ENCODE measurements at places on chromosomes 5 and 9.

- no peak for DNase-seq
Observed at GRCh38 chr5:115895821-115896220, 54.1 kb downstream of the AP3S1 start.

DNA sequence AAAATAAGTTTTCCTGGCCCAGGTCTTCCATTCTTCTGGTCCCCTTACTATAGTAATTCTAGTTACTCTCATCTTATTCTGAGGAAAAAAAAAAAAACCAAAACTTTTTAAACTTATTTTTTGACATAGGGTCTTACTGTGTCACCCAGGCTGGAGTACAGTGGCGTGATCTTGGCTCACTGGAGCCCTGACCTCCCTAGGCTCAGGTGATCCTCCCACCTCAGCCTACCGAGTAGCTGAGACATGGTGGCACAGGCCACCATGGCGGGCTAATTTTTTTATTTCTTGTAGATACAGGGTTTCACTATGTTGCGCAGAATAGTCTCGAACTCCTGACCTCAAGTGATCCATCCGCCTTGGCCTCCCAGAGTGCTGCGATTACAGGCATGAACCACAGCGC lies 38.4 kb downstream of the SNAPC3 start:
- no peak for DNase-seq

- DNase-seq = no peak
Observed at GRCh38 chr9:128913048-128913900, 7.5 kb upstream of the PHYHD1 start.

GRCh38 chr9:847505-847904 lies 6.0 kb downstream of the DMRT1 start:
- no peak for DNase-seq

DNA sequence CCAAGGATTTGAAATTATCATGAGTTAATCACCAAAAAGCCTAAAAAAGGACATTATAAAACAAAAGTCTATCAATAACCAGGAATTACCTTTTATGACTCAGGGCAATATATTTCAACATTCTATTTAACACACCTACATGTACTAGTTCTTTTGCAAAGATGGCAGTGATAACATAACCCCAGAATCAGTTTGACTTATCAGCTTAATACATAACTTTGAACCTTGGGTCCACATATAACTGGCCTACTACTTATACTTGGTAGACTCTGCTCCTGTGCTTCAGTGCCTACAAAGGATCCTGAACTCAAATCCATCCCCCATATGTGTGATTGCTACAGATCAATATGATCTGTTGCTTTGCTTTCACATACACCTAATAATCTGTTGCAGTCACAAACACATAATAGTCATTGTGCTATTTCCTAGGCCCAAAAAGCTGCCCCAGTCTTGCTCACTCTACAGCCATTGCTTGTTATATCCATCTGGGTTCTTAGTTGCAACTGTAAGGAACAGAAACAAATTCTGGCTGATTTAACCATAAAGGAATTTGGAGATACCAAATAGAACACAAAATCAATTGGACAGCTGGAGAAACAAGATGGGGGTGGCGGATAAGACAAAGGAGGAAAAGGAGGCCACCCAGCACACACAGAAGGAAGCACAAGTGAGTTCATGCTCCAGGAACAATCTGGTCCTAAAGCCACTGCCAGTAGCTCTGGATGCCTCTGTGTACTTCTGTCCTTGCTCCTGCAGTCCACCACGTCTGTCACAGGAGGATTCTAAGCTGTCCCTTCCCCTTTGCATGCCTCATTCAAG lies 25.5 kb downstream of the DEPDC1B start:
- DNase-seq = no peak
